ENCODE measurements at places on chromosomes 1 and 21. TPM values are rescaled to one million over a fixed set of nuclear protein-coding genes. Genes with fewer than 3 reads are reported as not detected.

TNFRSF18 gene
- not detected for total RNA-seq

GJA4 gene
- total RNA-seq: 31.4 TPM

KDF1 gene
- total RNA-seq: 0.19 TPM

DNA sequence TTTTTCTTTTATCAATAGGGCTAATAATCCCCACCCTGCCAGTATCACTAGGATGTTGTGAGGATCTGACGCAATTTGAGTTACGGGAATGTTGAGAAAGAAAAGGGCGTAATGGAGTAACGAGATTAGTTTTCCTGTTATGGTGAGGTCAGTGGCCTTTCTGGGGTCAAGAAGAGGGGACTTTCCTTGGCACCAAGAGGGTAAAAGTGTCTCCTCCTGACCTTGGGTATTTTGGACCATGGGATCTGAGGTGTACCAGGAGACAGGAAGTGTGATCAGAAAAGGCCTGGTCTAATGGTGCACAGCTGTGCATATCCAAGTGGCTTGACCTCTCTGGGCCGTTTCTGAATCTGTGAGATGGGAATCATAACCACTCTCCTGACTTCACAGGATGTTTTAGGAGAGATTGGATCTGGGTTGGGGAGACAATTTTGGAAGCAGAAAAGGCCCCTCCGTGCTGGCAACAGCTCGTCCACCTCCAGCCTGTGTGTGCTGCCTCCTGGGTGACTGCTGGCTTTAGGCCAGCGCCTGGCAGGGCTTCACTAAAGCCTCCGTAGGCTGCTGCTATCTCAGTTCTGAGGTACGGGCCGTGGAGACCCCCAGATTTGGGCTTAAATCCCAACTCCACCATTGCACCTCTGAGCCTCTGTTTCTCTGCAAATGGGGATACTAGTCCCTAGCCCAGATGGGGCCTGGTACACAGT is 37.1 kb downstream of the ALPL start:
- no peak for DNase-seq

DNA sequence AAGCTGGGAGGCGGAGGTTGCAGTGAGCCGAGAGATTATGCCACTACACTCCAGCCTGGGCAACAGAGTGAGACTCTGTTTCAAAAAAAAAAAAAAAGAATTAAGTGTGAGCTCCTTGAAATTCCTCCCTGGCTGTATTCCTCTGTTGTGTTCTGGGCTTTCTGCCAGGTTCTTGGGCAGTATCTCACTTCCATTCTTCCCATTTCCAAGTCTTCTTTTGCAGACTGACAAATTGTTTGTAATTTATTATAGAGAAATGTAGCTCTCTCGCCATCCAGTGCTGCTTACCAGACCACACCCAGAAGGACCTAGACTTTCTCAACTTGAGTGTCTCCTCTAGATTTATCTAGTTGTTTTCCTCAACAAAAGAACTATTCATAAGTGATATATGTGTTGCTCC is 105.0 kb upstream of the ADGRL2 start:
- DNase-seq: no peak

- DNase-seq: no peak
These were observed 17.2 kb downstream of the CDCP2 start for GRCh38 chr1:54135436-54136120.

GRCh38 chr1:177511036-177511435 is 340.3 kb downstream of the BRINP2 start:
- DNase-seq: no peak

Data from right cardiac atrium (tissue), 5 donors.